ENCODE measurements at places on chromosomes 13 and 19. TPM values are rescaled to one million over a fixed set of nuclear protein-coding genes. Genes with fewer than 3 reads are reported as not detected.

Gene RFPL4AL1
- not detected for total RNA-seq

Gene PROZ
- total RNA-seq: not detected

GRCh38 chr13:47258384-47258783, 361.5 kb upstream of the HTR2A start:
- DNase-seq: no peak

- peak; percentile 32 for DNase-seq
Observed at GRCh38 chr13:30504081-30504480, 38.3 kb upstream of the HMGB1 start.

- no peak for DNase-seq
Observed at GRCh38 chr13:114057166-114058050, 75.0 kb downstream of the RASA3 start.

GRCh38 chr19:41000310-41000737, 9.2 kb downstream of the CYP2B6 start:
- peak; percentile 11 for DNase-seq

- no peak for DNase-seq
Observed at GRCh38 chr13:52767949-52768516, 28.4 kb upstream of the CNMD start.

DNA sequence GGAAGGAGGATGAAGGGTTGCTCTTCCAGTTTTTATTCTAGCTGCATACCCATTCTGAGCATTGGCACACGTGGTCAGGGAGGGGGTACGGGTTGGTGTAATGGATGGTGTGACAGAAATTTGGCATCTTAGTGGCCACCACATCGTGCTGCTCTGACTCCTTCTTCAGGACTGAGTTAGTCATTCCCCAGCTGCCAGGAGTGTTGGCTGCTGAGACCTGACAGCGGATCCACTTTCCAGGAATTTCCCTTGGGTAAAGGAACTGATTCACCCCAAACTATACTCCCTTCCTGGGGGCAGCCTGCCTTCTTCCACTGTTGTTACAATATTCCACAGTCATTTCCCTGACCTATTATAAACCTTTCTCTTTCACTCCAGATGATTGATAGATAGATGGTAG, 595.5 kb upstream of the KLHL1 start:
- DNase-seq: no peak

DNA sequence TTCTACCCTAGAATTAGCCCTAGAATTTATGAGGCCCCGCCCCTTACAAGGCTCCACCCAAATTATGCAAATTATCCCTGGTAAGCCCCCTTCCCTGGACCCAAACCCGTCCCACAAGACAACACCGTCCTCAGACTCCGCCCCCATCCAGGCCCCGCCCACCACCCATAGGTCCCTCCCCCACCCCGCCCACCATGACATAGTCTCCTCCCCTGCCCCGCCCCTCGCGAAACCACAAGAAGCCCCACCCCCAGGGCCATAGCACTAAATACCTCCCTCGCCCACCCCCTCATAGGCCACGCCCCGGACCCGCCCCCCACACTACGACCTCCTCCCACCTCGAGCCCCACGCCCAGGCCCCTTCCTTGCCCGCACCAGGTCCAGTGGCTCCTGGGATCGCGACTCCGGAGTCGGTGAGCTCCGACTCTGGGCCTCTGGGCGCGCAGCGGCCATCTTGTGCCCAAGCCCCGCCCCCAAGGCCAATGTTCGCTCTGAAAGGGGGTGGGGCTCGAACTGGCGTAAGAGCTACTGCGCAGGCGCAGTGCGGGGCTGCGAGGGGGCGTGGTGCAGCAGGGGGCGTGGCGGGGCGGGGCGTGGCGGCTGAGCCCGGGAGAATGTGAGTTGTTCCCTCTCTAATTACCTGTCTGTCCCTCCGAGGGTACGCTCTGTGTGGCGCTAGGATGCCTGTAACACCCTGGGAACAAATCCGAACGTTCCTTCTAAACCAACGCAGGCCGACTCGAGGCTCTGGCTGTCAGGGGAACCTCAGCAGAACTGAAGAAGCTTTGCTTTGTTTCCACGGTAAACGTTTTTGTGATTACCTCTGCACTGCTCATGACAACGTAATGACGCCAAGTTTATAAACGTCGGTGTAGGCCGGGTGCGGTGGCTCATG, at the start of gene ZNF784:
Gene ZNF784, minus strand, starts transcription at position 458 of the 895 bp plus-strand sequence. Its CDS starts 5 bp downstream, at position 453.
- DNase-seq: peak; percentile 94

Data from activated CD4-positive, alpha-beta memory T cell treated with anti-CD3 and anti-CD28 coated beads for 36 hours (primary cell).